ENCODE measurements at places on chromosomes 16 and 17. TPM values are rescaled to one million over a fixed set of nuclear protein-coding genes. Genes with fewer than 3 reads are reported as not detected.

C17orf78 gene
- not detected for total RNA-seq

TPPP3 gene
- total RNA-seq = not detected

RAB40C gene
- total RNA-seq = 10.9 TPM

SLC16A5 gene
- total RNA-seq = 4.2 TPM

CASKIN2 gene
- 6.9 TPM for total RNA-seq

All from cardiac ventricle fibroblast (primary cell).